Immature natural killer cell (primary cell): ENCODE measurements at places on chromosomes 6 and 20.

DNA sequence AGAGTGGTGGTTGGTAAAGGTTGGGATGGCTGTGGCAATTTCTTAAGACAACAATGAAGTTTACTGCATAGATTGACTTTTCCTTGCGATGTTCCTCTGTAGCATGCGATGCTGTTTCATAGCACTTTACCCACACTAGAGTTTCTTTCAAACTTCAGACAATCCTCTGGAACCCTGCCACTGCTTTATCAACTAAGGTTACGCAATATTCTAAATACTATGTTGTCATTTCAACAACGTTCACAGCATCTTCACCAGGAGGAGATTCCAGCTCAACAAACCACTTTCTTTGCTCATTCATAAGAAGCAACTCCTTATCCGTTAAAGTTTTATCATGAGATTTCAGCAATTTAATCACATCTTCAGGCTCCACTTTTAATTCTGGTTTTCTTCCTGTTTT is 161.2 kb upstream of the NRSN1 start:
- no peak for DNase-seq

- no peak for DNase-seq
Observed at GRCh38 chr6:79436241-79436640, 101.0 kb downstream of the LCA5 start.

- DNase-seq: no peak
Observed at GRCh38 chr6:111565326-111566221, 40.1 kb downstream of the TRAF3IP2 start.

GRCh38 chr6:148423133-148423532 is 80.5 kb downstream of the SASH1 start:
- DNase-seq: no peak
